ENCODE measurements at places on chromosomes 5 and 9.

DNA sequence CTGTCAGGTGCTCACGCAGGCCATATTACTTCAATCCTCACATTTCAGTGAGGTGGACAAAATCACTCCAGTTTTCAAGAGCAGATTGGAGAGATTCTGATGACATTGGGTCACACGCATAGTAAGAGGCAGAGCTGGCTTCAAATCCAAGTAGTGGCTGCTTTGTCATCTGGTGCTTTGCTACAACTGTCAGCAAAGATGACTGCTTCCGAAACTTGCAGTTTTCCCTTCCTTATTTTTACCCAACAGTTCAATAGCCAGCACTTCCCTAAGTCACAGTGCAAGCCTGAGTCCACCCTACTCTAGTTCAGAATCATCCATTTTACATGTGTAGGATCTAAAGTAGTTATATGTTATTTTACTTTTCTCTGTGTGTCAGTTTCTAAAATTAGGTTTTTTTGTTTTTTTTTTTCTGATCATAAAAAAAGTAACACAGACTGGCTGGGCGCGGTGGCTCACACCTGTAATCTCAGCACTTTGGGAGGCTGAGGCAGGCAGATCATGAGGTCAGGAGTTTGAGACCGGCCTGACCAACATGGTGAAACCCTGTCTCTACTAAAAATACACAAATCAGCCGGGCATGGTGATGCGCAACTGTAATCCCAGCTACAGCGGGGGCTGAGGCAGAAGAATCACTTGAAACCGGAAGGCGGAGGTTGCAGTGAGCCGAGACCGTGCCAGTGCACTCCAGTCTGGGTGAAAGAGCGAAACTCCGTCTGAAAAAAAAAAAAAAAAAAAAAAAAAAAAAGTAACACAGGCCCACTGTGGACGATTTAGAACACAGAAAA is 49.6 kb downstream of the ANKDD1B start:
- no peak for DNase-seq

DNA sequence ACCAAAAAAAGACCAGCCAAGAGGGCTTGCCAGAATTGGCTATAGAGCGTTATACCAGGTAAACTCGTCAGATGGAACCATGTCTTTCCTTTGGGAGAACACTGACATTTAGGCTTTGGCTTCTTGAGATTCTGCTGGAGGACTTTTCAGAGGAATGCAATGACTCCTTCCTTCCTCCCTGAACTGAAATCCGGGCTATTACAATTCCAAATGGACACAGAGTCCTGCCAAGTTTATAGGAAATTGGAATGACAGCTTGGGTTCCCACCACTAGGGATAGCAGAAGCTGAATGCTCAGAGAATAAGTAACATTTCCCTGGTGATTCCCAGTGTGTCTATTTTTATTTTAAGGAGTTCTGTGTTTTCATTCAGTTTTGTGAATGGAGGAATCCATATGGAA is 143.0 kb downstream of the FGF1 start:
- no peak for DNase-seq

DNA sequence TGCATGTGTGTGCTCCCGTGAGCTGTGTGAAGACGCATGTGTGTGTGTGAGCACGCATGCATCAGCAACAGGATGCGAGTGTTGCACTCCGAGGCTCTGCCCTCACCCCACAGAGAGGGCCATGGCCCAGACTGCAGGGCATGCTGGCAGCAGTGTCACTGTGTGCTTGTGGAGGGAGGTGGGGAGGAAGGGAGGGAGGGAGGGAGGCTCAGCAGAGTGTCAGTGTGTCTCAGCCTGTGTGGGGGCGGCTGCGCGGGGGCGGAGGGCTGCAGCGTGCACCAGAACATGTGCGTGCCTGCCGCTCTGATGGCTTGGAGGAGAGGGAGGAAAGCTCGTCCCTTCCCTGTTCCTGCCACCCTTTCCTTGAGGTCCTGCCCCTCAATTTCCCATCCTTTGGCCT is 5.3 kb downstream of the CAMK2A start:
- DNase-seq: no peak

DNA sequence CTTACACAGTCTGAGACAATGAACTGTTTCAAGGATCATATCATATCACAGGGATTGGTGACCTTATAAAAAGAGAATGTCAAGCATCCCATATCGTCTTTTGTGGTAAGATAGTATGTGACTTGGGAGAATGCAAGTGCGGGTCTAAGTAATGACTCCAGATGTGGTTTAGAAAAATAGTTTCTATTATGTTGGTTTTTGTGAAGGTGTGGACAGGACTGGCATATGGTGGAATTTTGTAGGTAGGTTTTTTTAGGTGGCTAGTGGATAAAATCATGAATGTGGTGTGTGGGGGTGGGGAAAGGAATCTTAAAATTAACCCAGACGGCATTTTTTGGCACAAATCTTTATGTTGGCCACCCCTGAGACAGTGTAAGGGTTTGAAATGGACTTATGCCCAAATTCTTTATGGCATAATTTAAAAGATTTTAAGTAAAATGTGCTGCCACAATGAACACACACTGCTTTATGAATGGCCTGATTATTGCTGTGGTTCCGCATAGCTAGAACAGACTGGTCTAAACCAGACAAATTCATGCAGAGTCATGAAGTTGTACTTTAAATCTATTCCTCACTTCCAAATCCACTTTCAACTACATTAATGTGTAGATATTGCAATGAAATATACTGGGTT is 204.8 kb upstream of the HAPLN1 start:
- DNase-seq: no peak

DNA sequence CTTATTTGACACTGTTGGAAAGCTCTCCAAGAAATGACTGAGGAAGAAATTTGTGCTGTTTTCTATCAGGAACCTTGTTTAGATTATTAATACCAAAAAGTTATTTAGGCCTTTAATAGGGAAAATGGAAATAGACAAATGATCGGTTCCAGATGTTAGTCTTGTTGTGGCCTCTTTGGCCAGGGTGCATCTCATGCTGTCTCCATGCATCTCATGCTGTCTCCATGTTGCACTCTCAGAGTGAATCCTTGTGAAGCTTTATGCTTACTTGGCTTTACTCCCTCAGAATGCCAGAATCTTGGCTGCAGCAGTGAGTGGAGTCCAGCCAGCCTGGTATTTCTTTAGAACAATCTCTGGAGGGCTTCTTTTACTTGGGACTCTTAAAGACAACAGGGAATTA is 185.5 kb downstream of the ARHGAP26 start:
- no peak for DNase-seq

DNA sequence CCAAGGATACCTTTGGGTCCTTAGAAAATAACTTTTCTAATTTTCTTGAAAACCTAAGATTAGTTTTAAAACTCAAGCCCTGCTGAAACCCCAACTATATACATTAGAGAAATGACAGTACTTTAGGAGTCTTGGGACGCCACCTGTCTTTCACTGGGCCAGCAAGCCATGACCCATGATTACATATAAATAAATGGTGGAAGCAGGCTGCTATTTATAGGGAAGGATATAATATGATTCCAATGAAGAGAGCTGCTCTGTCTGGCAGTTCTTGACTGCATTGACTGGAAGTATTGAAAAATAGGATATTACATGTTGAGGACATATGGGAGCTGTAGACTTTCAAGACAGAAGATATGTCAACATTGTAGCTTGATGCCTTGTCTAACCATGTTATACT is 7.3 kb downstream of the JMY start:
- DNase-seq: no peak

DNA sequence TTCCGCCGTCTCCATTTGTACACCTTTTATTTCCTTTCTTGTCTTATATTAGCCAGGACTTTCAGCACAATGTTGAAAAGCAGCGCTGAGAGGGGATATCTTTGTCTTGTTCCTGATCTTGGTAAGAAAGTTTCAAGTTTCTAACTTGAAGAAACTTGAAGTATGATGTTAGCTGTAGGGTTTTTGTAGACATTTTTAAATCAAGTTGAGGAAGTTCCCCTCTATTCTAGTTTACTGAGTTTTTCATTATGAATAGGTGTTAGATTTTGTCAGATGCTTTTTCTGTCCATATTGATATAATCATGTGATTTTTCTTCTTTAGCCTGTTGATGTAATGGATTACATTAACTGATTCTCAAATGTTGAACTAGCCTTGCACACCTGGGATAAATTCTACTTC is 425.7 kb downstream of the PIK3R1 start:
- no peak for DNase-seq

DNA sequence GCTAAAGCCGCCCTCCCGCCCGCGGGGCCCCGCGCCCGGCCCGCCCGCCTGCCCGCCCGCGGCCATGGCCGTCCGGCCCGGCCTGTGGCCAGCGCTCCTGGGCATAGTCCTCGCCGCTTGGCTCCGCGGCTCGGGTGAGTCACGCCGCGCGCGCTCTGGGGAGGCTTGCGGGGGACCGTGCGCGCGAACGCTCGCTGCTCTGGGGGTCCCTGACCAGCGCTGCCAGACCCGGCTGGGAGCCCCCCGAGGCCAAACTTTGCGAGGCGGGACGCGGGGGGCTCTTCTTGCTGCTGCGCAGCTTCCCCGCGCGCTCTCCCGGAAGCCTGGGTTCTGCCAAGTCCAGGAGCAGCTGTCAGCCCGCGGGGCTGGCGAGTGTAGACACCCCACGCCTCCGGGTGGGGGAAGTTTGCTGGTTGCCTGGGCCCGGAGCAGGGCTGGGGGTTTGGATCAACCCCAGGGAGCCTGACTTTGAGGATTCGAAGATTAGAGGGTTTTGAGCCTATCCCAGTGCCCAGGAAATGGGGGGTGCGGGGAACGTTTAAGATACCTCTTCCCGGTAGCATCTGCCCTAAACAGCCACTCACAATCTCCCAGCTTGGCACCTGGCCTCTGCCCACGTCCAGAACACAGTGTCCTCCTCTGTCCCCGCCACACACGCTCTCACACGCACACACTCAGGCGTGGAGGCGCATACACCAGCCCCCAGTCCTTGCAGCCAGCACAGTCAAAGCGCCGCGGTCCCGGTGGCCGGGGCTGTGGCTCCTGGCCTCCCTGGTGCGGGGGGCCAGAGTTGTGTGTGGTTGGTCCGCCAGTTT is 535 bp downstream of the UNC5A start:
- no peak for DNase-seq

DNA sequence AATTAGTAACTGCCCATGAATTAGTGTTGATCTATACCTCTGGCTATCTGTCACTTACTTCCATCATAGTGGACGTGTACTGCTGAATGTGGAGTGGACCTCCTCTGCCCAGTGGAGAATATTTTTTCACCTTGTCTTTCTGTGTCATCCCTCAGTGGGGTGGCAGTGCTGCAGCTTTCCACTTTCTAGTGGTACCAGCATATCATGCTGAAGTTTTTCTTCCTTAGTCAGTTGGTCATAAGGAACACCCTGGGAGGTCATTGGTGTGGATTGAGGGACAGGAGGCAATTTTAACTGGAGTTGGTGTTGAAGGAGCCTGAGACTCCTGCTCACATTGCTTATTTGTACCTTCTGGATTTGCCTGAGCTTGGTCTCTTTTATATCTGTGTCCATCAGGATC is 151.7 kb upstream of the ANKH start:
- no peak for DNase-seq

GRCh38 chr5:56357426-56357825 is 124.3 kb upstream of the ANKRD55 start:
- DNase-seq: peak; percentile 22

GRCh38 chr9:133971981-133972941 is 19.9 kb downstream of the VAV2 start:
- DNase-seq: no peak

DNA sequence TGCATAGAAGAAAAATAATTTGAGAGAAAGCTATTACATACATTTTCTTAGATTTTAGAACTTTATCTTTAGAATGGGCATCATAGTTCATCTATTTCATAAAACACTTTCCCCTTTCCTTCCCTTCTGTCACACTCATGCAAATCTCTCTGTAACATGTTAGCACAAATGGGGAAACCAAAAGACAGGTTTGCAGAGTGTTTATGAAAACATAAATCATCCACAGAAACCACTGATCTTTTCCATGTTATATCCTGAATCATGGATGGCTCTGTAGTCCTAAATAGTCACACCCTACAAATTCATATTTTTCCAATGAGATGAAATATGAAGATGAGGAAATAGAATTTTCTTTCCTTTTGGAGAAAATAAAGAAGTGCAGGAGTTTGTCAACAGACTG is 122.9 kb upstream of the PTGER4 start:
- no peak for DNase-seq

DNA sequence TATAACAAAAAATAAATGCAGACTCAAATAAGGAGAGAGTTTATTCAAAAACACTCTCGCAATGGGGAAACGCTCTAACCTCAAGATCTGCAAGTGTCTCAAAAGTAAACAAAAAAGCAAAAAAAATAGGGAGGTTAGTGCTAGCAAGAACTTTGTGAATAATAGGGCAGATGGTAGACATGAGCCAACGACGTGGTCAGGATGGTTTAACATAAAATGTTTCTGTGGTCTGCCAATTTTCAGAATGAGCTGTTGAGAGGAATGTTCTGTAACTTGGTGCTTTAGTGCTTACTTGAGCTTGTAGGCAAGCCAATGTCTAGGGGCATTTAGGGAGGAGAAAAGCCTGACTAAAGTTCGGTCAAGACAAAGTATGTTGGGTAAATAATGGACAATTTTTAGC is 1813.9 kb upstream of the CDH6 start:
- DNase-seq: no peak

Data from NT2/D1 (cell line).